ENCODE measurements at places on chromosomes 13 and 19. TPM values are rescaled to one million over a fixed set of nuclear protein-coding genes. Genes with fewer than 3 reads are reported as not detected.
A peak's percentile ranks its signal among the peaks of the same experiment; 100 is the strongest.

The OLFM2 gene
- total RNA-seq, result 9.2 TPM

The FRY gene
- 119 TPM for total RNA-seq

The IL4I1 gene
- total RNA-seq, result not detected

The MVB12A gene
- total RNA-seq, result 22.0 TPM

The GRIN2D gene
- 0.37 TPM for total RNA-seq

The DMKN gene
- total RNA-seq, result 23.4 TPM

The ZNF552 gene
- total RNA-seq, result 5.8 TPM

The OR7D4 gene
- not detected for total RNA-seq

The LAIR1 gene
- total RNA-seq, result 9.1 TPM

The PRTN3 gene
- not detected for total RNA-seq

The ACER1 gene
- not detected for total RNA-seq

The LILRA6 gene
- 2.7 TPM for total RNA-seq

The OR4F17 gene
- not detected for total RNA-seq

DNA sequence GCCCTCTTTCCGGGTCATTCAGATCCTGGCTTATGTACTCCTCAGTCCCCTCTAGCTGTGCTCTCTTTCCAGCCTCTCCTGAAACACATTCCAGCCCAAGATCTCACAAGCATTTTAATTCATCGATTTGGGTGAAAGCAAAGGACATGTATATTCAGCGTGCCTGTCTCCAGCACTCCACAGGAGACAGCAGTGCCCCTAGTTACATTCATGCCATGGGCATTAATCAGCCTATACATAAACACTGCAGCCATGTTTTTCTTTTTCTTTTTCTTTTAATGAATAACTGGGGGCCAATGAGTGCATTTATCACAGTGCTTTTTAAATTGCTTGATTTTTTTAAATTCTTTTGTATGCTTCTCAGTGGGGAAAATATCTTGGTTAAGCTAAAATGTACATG is 199.1 kb downstream of the DCT start:
- no peak for DNase-seq

DNA sequence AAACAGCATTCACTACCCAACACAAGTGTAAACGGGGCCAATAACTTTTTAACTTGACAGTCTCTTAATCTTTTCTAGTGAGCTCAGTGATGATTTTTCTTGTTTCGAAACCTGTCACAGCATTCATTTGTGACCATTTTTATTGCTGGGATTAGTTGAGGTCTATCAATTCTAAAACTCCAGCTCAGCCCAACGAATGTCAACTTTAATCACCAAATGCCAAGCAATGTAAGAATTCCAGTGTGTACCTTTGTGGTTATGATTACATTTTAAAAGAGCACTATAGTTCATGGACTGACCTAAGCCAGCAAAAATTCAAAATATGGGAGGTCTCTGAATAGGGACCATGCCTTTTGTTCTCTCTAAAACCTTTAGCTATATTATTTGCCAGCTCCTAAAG is 694.3 kb upstream of the SGCG start:
- DNase-seq, result no peak

DNA sequence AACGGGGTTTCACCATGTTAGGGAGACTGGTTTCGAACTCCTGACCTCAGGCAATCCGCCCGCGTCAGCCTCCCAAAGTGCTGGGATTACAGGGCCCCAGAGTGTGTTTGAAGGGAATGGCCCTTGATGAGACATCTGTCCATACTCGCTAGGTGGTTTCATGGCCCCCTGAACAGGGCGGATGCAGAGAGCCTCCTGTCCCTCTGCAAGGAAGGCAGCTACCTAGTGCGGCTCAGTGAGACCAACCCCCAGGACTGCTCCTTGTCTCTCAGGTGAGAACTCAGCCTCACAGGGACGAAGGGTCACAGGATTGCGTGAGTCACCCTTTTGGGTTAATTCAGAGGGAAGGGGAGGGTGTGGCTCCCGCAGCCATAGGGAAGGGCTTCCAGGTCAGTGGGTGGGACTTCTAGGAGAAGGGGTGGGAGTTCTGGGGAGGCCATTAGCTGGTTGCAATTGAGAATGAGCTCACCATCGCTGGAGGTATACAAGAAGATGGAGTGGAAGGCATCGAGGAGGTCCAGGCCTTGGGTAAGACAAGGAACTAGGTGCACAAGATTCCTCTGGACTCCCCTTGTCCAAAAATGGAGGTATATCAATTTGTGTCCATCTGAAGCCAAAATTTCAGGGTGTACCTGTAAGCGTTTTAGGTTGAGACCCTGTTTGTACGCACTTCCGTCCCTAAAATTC is 9.2 kb downstream of the SHD start:
- DNase-seq, result no peak

- no peak for DNase-seq
These were observed 241.1 kb upstream of the ZNF507 start for GRCh38 chr19:32104153-32104849.

DNA sequence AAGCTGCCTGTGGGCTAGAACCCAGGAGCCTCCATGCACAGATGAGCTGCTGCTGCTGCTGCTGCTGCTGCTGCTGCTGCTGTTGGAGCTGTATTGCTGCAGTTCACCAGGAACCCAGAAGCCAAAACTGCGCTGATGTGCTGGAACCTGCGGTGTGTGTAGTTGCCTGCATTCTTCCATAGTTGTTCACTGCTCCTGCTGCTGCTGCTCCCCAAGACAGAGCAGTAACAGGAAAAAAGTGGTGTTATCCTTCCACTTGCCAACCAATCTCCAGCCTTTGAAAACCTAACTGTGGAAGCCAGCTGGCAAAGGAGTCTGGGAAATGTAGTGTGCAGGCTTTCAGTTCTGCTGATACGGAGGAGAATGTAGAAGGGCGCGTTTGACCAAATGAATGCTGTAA is 37.9 kb downstream of the ARHGAP35 start:
- DNase-seq, result no peak

DNA sequence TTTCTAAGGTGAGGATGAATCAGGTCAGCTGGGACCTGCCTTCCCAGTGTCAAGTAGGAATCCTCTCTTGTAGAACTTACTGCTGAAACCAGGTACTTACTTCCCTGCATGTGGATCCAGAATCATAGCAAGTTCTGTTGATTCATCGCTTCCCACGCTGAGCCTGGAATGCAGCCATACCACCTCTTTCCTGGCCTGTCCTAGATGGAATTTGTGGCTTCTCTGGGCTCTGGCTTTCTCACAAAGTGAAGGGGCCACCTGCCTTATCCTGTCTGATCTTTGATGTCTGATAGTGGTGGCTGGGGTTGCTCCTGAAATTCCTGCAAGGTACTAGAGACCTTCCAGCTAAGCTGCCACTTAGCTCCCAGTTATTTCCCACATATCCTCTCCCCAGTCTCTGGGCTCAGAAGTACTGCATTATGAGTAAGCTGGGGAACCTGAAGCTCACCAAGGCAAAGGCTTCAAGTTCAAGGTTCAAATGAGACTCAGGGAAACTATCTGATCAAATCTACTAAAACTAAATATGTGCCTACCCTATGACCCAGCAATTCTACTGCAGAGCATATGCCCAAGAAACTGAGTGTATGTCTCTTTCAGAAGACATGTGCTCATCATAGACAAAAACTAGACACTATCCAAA is 103.5 kb downstream of the SUCLA2 start:
- DNase-seq, result no peak

DNA sequence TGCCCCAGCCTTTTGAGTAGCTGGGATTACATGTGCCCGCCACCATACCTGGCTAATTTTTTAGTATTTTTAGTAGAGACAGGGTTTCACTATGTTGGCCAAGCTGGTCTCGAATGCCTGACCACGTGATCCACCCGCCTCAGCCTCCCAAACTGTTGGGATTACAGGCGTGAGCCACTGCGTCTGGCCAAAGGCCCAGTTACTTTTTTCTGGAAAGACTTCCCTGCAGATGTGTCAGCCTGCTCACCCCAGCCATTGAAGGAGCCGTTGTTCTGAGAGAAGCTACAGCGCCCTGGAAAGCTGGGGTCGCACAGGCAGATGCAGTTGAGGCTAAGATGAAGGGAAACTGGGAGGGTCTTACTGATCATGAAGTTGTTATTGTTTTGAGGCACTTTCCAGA is 7.9 kb upstream of the ZNF626 start:
- DNase-seq, result peak; percentile 41

DNA sequence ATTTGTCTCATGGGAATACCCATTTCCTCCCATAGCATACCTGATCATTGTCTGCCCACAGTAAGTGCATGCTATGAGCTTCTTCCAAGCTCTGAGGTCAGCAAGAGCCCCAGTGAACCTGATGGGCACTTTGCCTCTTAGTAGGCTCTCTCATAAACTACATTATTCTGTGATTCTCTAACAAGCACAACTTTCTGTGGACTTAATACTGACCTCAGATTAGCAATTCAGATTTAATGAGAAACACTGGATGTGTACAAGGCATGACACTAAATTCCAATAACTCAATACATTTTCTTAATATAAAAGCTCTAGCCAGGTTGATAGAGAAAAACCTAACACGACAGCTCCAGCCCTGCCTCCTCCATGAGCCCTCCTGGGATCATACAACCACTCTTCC is 23.3 kb upstream of the STARD13 start:
- no peak for DNase-seq

DNA sequence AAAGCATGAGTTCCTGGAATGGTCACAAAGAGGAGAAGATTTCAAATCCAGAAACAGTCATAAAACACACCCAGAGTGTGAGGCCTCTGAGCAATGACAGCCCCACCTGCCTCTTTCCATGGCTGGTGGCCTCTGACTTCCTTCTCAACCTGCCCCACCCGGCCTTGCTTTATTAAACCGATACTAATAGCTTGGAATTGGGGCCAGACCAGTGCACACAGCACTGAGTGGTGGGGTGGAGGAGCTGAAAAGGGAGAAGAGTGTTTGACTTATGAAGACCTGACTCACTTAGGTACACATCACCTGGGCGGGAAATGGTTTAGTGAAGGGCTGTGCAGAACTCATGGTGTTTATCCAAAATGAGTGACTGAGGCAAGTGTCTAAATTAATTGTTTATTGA is 20.7 kb upstream of the CEACAM6 start:
- no peak for DNase-seq

DNA sequence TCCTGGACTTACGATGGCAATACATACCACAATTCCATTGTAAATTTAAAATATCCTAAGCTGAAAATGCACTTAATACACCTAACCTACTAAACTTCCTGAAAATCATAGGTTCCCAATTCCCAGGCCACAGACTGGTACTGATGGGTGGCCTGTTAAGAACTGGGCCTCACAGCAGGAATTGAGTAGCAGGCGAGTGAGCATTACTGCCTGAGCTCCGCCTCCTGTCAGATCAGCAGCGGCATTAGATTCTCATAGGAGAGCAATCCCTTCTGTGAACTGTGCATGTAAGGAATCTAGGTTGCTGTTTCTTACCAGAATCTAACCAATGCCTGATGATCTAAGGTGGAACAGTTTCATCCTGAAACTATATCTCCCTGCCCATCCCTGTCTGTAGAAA is 1670.2 kb upstream of the PCDH20 start:
- DNase-seq, result no peak

DNA sequence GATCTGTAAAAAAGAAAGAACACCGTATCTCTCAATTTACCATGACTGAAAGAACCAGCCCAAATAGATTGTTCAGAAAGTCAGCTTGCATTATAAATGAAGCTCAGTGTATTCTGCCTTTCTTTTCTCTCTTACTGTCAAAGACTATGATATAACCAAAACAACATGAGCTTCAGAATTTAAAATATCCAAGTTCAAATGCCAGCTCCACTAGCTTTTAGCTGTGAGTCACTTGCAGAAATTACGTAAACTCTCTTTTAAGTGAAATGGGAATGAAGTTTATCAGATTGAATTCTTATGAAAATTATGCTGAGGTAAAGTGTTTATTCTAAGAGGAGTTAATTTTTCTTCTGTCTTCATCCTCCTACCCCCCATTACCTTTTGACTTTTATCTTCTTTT is 20.0 kb upstream of the POSTN start:
- DNase-seq, result no peak

DNA sequence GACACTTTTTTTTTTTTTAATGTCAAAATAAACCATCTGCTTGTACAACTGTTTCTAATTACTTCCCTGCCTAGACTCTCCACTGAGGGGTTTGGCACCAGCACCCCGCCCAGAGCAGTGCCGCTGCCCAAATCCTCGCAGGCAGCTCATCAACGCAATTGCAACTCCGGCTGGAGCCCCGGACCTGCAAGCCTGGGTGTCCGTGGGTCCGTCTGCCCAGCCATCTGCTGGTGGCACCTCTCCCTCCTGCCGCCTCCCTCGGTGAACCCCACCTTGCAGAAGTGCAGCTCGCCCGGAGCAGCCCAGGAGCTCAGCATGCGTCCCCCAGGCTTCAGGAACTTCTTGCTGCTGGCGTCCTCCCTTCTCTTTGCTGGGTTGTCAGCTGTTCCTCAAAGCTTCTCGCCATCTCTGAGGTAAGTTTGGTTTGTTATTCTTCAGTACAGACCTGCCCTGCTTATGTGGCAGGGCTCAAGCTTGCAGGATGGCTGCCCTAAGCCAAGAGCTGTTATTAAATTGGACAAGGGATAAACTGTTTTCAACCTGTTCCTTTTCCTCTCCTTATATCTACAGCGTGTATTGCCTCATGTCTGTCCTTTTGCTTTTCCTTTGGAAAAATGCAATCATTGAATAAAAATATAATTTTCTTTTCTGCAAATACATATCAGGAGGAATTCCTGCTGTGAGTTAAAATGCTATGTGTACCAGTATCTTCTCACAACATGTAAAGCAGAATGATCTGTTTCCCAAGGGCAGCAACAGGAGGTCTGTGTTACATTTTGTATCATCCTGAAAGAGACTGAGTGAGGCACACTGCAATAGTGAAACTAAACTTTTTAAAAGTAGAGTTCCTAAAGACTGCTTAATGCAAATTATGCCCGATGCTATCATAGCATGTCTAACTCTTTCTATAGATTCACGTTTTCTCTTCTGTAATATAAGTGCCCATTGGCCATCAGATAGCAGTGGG is at the start of gene ITGBL1:
Gene ITGBL1 (plus strand): TSS at position 157 of the 967 bp plus-strand sequence. CDS start 159 bp downstream, at position 316.
- peak; percentile 74 for DNase-seq

DNA sequence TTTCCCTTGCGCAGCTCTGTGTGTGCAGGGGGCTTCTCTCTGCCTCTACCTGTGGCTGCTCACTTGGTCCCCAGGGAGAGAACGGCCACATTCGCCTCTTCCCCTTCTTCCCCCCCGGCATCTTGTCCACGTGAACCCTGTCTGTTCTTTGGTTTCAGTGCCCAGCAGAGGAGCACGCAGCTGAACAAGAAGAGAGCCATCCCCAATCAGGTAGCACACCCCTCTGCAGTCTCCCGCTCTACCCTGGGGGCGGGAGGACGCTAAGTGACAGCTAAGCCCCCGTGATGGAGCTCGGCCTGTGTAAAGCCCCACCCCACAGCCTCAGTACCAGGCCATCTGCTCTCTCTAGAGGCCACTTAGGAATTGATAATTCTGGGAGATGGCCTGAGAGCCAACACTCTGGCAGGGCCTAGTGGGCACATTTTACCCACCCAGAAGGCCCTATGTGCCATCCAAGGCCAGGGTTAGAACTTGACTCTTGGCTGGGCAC is 30.2 kb downstream of the TMED1 start:
- DNase-seq, result no peak

- no peak for DNase-seq
These were observed 27.3 kb downstream of the TM9SF2 start for GRCh38 chr13:99528547-99528946.

GRCh38 chr13:26340807-26341206 is 86.9 kb downstream of the CDK8 start:
- no peak for DNase-seq

- no peak for DNase-seq
These were observed 265.1 kb upstream of the EDNRB start for GRCh38 chr13:78183732-78184131.

GRCh38 chr13:87677043-87677495 is 5.9 kb downstream of the SLITRK5 start:
- DNase-seq, result no peak
